Activated CD4-positive, alpha-beta T cell treated with anti-CD3 and anti-CD28 coated beads, Interleukin-2, amount 50 U/mL, for 4 hours (primary cell): ENCODE measurements at places on chromosomes 6 and 20.
A peak's percentile ranks its signal among the peaks of the same experiment; 100 is the strongest.

GRCh38 chr6:145883263-145883662 lies 68.7 kb upstream of the FBXO30 start:
- DNase-seq = no peak

DNA sequence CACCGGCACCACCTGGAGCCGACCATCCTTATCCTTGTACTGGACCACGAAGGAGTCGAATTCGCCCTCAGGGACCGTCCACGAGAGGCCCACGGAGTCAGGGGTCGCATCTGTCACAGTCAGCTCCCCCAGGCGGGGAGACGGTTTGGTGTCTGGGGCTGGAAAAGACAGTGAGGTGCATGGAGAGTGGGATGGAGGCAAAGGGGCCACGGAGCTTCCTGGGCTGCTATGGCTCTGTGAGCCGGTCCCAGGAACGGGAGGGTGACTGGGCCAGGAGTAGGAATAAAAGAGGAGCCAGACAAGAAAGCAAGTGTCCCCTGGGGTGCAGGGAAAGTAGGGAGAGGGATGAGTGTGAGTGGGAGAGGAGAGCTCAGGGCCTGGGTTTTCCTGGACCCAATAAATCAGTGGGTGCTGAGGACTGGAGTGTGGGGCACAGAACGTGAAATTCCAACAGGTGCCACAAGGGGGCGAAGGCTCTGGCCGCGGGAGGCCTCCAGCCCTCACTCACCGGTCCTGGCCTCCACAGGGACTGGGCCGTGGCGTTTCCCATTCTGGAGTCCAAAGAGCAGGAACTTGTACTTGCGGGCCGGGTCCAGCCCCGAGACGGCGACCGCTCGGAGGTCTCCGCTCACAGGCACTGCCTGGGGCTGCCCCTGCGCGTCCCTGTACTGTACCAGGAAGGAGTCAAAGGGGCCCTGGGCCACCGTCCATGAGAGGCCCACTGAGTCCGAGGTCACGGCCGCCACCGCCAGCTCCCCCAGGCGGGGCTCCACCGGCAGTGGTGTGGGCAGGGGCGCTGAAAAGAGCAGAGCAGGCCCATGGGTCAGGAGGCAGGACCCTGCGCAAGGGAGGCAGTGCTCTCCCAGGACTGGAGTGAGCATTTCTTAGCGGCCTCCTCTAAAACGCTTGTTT lies 9.9 kb downstream of the CYP21A2 start:
- peak; percentile 60 for DNase-seq

DNA sequence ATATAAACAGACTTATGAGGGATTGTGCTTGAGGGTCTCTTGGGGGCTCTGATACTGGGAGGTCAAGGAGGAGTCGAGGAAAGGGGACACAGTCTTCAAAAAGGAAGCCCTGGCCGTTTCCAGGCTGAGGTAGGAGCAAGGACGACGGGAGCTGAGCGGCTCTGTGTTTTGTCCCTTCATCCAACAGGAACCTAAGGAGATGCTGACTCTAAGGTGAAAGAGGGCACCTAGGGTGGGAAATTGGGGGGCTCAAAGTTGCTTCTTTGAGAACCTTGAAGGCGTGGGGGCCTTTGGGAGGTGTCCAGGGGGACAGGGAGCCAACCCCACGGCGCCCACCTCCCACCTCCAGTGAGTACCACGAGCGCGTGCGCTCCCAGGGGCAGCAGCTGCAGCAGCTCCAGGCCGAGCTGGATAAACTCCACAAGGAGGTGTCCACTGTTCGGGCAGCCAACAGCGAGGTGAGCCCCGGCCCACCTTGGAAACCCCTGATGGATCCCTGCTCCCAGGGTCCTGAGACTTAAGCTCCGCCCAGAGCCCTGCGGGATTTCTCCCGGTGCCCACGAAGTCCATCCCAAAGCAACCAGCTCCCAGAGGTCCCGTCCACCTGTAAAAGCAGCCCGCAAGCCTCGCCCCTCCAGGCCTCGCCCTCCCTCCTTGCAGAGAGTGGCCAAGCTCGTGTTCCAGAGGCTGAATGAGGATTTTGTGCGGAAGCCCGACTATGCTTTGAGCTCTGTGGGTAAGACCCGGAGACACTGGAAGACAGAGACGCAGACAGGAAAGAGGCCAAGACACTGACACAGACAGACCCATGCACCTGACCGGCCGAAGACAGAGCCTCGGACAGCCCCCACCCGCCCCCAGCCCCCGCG lies 2.9 kb downstream of the SPAG4 start:
- no peak for DNase-seq

DNA sequence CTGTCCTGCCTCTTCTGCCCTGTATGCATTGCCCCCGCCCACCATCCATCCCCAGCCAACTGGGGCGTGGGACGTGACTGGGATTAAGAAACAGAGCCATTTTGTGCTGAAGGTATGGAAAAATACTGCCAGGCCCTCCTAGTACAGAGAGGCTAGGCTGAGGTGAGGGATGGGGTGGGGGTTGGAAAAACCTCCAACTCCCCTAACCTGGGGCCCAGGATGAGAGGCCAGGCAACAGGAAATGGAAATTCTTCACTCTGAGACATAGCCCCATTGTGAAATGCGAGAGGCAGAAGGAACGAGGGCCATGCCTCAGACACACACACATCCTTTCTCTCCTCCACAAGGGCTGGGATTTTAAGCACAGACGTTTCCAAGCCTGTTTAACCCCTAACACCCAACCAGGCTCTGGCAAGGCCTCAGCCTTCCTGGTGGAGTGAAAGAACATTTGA lies 19.9 kb downstream of the KCNK5 start:
- DNase-seq = no peak

GRCh38 chr20:35432430-35432735 lies 5.6 kb downstream of the GDF5 start:
- no peak for DNase-seq

- DNase-seq = no peak
These were observed 11.8 kb downstream of the DCBLD1 start for GRCh38 chr6:117494283-117494682.

DNA sequence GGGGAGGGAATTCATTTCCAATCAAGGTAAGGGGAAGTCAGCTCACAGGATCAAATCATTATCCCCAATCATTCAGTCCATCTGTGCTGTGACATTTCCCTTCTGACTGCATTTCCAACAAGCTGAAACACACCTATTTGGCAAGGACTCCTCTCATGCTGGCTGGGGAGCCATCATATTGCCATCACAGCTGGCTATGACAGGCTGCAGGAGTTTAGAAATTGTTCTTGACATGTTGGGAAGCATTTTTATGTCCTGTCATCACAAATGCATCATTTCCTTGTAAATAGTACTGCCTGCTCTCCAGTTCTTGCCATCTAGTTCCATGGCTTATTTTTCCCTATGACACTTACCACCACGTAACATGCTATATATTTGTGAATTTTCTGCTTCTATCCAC lies 113.9 kb upstream of the TMEM170B start:
- no peak for DNase-seq

DNA sequence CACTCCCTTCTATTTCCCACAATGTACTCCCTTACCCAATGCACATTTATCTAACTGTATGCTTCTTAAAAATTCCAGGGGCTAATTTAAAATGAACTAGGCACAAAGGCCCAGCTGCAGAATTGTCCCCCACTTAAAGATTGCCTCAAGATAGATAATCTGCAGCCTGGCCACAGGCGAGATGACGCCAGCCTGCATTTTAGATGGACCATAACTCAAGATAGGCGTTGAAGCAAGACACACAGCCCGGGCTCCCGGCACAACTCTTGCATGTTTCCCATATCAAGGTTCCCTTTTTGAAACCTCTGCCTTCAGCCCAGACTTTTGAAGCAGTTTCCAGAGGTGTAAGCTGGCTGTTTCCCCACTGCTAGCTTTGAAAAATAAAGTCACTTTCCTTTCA lies 3.2 kb upstream of the REPS1 start:
- DNase-seq = no peak

- no peak for DNase-seq
These were observed 288.5 kb upstream of the CNR1 start for GRCh38 chr6:88454658-88455057.

GRCh38 chr6:127630800-127631199 lies 53.8 kb downstream of the C6orf58 start:
- no peak for DNase-seq

- no peak for DNase-seq
These were observed 2.5 kb upstream of the CLDN20 start for GRCh38 chr6:155261111-155261900.

DNA sequence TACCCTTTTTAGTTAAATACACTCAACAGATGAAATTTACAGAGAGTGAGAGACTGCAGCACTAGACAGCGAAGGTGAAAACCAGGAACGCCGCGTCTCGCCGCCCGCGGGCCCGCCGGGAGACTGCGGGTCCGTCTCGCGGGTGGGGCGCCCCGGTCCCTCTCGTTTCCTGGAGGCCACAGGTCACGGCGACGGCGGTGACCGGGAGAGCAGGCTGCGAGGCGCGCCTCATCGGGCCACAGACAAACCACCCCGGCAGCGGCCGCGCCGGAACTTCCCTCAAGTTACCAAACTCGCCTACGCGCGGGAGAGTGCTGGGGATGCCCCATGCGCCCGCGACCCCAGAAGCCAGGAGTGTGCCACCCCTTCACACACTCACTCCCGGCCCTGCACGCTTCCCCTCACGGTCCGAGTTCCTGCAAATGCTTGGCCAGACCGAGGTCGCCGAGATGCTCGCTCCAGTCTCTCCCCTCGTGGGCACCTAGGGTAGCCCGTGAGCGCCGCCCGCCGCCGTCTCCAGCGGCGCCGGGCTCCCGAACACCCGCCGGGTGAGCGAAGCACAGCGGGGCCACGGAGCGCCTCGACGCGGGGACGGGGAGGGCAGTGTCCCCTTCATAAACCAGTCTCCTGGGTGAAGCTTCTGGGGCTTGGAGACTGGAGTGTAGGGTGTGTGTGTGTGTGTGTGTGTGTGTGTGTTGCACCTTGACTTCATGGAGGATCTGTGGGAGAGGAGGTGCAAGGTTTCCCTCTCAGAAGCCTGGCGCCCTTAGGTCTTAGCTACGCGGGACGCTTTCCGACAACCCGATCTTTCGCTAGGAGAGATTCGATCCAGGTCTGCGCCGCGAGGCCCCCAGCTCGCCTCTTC lies 1.4 kb downstream of the BACH2 start:
- peak; percentile 71 for DNase-seq

DNA sequence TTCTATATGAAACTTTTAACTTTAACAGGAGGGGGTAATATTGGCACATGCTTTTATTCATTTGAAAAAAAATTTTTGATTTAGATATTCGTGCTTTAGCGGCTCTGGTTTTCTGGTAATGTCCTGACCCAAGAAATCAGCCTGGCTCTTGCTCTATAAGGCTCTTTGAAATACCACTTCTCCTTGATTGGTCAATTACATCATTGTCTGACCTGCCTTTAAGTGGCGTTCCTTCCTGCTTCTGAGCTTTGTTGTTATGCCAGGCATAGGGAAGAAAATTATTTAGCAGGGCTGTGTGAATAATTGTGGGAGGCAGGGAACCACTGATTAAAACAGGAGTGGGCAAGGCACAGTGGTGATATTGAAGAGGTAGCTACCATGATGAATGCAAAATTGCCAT lies 3.9 kb downstream of the RNF144B start:
- DNase-seq = no peak

GRCh38 chr20:4844751-4845465 lies 123.2 kb downstream of the PRND start:
- DNase-seq = no peak

GRCh38 chr20:23920408-23921325 lies 41.1 kb upstream of the CST5 start:
- no peak for DNase-seq

- no peak for DNase-seq
These were observed 144.3 kb upstream of the ZNF184 start for GRCh38 chr6:27617046-27617687.

- no peak for DNase-seq
These were observed 39.0 kb downstream of the GRM4 start for GRCh38 chr6:34106900-34107299.

- no peak for DNase-seq
These were observed 159.6 kb upstream of the MYLIP start for GRCh38 chr6:15969236-15969778.

GRCh38 chr20:2059411-2059810 lies 42.2 kb upstream of the STK35 start:
- DNase-seq = no peak

DNA sequence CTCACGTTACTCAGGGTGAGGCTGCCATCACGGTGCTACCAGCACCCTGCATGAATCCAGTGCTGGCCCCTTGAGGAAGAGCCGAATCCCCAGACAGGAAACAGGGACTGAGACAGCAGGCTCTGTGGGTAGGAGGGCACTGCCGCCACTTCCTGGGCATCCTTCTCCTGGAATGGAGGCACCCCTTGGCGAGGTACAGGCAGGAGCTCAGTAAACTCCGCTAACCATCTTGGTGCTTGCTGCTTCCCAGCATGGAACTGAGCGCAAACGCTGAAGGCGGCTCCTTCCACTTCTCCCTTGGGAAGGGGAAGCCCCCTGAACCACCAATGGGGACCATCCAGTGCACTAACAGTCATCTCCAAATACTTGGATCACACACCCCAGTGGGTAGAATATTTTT lies 13.5 kb upstream of the CCDC167 start:
- no peak for DNase-seq

GRCh38 chr6:53309901-53310300 lies 38.8 kb downstream of the ELOVL5 start:
- no peak for DNase-seq

GRCh38 chr6:51910851-51911250 lies 176.6 kb downstream of the PKHD1 start:
- no peak for DNase-seq

- no peak for DNase-seq
These were observed 2.8 kb downstream of the KCNQ5 start for GRCh38 chr6:72624557-72625160.

DNA sequence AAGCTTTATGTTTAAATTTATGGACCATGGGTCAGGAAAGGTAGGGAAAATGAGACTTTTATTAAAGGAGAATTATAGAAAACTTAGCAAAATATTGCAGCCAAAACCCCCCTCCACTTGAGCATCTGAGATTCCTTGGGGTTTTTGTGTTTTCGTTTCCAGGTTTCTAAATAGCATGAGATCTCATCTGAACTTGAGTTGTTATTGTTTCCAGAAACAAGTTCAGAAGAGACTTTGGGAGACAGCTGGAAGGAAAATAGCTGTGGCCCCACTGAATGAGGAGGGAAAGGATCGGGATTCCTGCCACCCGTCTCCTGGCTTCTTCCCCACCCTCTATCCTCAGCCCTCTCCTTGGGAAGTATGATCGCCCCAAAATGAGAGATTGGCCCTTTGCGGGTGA lies 75.5 kb downstream of the TBC1D7 start:
- DNase-seq = no peak

GRCh38 chr6:140833408-140833807 lies 1299.3 kb upstream of the GJE1 start:
- DNase-seq = no peak

DNA sequence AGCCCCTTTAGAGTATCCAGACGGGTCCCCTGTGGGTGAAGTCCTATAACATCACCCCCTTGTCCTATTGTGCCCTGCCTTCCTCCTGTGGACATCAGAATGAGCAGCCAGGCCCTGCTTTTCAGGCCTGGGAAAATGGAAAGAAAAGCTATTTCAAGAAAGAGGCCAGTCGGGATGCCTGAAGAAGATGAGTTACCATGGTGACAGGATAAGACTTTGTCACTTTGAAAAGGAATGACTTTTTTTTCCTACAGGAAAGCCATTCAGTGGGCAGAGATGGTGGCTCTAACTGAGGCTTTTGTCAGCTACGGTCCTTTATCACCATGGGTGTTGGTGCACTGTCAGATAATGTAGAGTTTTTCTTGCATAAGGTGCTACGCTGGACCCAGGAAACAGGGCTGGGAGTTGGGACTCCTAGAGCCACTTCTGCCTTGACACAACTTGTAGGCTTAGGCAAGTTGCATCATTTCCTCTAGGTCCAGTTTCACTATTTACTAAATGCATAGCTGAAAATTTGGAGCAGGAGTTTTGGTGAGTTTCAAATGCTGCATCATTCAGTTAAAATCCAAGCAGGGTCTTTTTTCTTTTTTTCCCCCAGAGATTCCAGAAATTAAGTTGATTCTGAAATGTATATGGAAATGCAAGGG lies 293.6 kb upstream of the PRND start:
- no peak for DNase-seq
